ENCODE measurements at places on chromosomes 2 and 18. TPM values are rescaled to one million over a fixed set of nuclear protein-coding genes. Genes with fewer than 3 reads are reported as not detected.

- no peak for DNase-seq
These were observed 121.5 kb upstream of the CDCA7 start for GRCh38 chr2:173232956-173233744.

GRCh38 chr2:37985333-37985732, 60.2 kb downstream of the RMDN2 start:
- DNase-seq, result peak; percentile 76

Gene MC4R
- total RNA-seq, result not detected

Gene SERPINB12
- not detected for total RNA-seq

- DNase-seq, result peak; percentile 22
These were observed 33.7 kb downstream of the G6PC2 start for GRCh38 chr2:168934826-168935225.

All from MCF 10A (cell line).